Activated T-cell treated with anti-CD3 and anti-CD28 coated beads for 24 hours (primary cell): ENCODE measurements at places on chromosomes 5 and 9.

GRCh38 chr5:124302533-124302932, 443.9 kb downstream of the ZNF608 start:
- DNase-seq: no peak

GRCh38 chr5:1089621-1090040, 22.2 kb downstream of the SLC12A7 start:
- DNase-seq: no peak

DNA sequence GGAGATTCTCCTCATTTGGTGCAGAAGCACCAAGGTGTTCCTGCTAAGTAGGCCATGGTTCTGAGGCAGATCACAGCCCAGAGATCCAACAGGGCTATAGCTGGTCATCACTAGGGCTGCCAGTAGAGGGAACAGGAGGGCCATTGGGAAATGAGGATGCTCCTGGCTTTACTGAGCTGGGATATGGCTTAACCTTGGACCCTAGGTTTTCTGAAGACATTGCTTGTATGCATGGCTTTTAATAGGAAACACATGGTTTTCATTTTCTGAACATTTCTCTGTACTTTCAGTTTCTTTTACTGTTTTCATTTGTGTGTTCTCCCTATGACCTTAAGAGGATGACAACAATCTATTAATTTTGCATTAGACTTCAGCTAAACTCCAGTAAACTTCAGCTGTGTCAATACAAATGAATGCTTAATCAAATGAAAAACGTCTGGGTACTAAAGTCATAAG, at the start of gene IFNW1:
Gene IFNW1 (minus strand): TSS at position 406 of the 456 bp plus-strand sequence. CDS start 262 bp downstream, at position 144.
- no peak for DNase-seq

- DNase-seq: no peak
These were observed 334.6 kb downstream of the MED10 start for GRCh38 chr5:6043491-6044310.

DNA sequence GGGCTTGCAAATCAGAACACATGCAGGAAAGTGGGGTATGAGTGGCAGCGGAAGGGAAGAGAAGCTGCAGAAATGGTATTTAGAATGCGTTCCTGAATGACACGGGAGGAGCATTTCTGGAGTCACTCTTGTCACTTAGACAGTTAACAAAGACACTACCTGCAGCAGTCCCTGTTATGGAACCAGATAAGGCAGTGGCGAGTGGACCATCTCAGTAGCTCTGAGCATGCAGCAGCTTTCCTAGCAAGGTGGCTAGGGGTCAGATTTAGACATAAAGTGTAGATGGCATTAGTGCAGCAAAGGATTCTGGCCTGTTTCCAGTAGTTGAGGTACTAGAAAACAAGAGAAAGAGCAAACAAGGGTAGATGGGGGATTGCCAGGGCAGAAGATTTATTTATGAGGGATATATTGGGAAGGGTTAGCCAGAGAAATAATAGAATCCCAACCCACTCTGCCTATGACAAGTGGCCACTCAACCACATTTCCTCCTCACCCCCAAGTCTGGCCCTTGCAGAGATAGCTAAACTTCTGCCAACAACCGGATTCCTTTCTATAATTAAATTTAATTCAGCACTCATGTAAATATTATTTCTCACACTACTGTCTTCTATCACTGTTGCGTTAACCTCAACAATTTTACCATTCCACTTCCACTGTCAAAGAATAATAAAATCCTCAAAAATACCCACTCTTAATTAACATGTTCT, 201.6 kb downstream of the DCP2 start:
- no peak for DNase-seq
